Fibroblast of skin of left biceps (primary cell): ENCODE measurements at places on chromosomes 1 and 21.

- DNase-seq: no peak
These were observed 61.6 kb downstream of the RNF187 start for GRCh38 chr1:228548788-228549187.

- no peak for DNase-seq
These were observed 6.1 kb upstream of the TRAF3IP3 start for GRCh38 chr1:209749670-209750323.

- DNase-seq: no peak
These were observed 142.5 kb upstream of the MAGI3 start for GRCh38 chr1:113247782-113248181.

DNA sequence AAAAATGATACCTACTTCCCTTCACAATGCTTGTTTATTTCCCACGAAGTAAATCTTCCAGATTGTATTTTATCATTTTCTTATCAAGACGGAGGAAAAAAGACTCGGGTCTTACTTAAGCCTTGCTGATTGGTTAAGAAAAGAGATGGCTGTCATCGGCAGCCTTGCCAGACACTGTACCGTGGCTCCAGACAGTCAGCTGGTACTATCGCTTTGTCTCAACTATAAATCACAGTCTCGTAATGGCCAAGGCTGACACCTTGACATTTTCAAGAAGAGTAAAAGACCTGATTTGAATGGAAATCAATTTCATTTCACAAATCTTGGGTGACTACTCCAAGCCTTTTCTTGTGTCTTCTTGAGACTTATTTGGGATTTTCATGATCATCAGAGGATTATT, 868.0 kb downstream of the USP25 start:
- DNase-seq: no peak

DNA sequence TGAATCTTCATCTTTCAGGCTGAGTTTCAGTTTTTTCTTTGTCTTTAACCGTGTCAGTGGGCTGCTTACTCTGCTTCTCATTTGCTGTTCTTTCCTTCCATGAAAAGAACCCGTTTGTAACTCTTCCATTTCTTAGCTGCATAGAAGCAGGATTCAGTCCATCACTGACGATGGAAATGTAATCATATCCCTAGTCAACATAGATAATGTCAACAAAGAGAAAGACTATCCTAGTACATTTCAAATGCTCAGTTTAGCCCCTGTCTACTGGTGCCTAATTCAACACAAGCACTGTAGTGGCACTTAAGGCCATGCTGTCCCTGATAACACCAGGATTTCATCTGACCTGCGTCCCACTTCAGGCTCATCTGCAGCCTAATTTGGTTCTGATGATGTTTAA, 376 bp downstream of the GBP1 start:
- DNase-seq: no peak

DNA sequence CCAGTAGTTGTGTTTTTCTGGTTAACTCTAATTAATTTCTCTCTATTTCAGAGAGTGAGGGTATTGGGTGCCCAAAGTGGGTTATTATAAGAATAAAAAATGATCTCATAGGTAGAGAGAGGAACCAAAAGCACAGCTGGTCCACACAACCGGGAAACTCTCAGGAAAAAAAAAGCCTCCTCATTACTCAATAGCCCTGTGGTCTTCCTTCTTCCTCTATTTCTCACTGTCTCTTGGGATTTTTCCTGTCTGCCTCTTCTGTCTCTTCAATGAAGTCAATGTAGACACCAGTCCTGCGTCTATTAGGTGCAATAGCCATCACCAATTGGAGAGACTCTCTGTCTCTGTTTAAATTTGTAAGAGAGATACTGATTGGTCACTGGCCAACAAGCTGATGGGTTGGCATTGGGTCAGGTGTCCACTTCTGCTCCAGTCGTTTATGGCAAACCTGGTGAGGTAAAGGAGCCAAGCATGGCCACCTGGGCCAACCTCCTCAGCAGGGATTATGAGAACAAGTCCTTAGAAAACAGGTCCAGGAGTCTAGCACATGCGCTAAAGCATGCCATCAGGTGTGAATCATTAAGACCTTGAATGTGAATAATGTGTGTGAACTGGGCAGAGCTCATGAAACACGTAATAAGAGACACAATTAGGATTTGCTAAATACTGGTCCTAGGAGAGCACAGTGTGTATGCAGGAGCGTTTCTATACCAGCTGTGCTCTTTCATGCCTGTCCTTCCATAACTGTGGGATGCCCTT, 443.0 kb upstream of the RUNX1 start:
- no peak for DNase-seq

GRCh38 chr1:90795431-90795830, 78.3 kb upstream of the BARHL2 start:
- DNase-seq: no peak

DNA sequence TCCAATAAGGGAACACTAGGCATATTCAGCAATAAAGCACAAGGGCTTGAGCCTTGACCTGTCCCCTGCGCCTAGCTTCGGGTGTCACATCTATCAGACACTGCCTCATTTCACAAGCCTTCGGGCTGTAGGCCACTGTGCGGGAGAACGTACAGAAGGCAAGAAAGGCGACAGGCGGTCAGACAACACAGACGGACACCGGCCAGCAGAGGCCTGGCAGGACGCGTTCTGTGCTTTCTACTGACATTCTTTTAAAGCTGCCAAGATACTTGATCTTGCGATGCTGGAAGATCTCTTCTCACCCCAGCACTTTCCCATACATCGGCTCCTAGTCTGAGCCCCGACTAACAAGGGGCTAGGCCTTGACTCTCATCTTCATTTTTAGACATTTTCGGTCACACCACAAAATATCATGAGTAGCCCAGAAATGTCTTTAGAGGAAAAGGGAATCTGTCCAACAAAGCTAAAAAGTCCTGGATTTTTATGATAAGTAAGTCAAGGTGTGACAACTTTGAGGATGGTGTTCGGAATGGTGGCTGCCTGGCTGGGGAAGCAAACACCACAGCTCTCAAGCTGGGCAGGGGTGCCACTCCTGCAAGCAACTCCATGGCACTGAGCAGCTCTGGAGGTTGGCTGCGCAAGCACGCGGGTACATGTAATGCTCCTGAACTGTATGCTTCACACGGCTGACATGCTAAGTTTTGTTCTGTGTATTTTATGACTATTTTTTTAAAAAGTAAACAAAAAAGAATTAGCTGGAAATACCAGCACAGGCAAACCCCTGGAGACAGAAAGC, 18.7 kb downstream of the RIPK4 start:
- DNase-seq: no peak
